ENCODE measurements at places on chromosomes 5 and 9. TPM values are rescaled to one million over a fixed set of nuclear protein-coding genes. Genes with fewer than 3 reads are reported as not detected.

- DNase-seq: peak; percentile 87
- no peaks in the 10 kb centered on the region for H3K36me3 ChIP-seq
- H3K4me1 ChIP-seq: peaks cover 21% of the 10 kb centered on the region
- no peaks in the 10 kb centered on the region for H3K27me3 ChIP-seq
Measured at GRCh38 chr5:164052536-164053093, 547.2 kb downstream of the MAT2B start.

- no peaks in the 10 kb centered on the region for H3K27me3 ChIP-seq
- DNase-seq: no peak
- no peak overlapping the region for H3K27ac ChIP-seq
Measured at GRCh38 chr9:68964102-68964541, 49.8 kb downstream of the PRKACG start.

DNA sequence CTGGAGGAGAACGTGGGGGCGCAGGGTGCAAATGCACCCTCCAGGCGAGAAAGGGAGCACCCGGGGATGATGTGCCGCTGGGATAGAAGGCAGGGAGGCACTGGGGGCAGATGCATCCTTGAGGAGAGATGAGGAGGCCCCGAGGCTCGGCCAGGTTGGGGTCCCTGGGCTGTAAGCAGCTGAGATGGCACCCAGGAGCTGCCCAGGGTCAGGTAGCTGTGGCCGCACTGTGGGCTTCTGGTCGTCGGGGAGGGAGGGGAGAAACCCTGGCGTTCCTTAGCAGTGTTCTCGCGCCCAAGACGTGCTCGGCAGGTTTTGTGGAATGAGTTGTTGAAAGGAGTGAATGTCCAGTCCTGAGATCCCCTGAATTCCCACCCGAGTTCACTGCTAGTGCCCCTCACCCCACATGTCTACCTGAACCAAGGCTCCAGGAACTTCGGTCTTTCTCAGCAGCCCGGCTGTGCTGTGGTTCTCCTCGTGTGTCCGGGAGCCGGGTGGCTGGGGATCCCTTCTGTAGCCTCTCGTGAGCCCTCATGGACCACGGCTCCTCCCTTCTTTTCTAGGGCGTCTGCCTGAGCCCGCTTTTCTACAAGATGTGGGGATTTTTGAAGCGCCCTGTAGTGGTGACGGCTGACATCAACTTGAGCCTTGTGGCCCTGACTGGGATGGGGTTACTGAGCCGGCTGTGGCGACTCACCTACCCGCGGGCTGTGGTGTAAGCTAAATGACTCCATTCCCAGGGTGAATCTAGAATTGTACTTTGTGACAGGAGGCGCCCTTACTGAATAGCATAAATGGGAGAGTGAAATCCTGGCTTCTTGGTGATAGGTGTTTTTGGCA, 1.1 kb downstream of the POMT1 start:
- peak overlapping the region; percentile 65 for H3K4me3 ChIP-seq
- peaks cover 30% of the 10 kb centered on the region for H3K36me3 ChIP-seq
- DNase-seq: no peak
- peaks cover 18% of the 10 kb centered on the region for H3K4me1 ChIP-seq

DNA sequence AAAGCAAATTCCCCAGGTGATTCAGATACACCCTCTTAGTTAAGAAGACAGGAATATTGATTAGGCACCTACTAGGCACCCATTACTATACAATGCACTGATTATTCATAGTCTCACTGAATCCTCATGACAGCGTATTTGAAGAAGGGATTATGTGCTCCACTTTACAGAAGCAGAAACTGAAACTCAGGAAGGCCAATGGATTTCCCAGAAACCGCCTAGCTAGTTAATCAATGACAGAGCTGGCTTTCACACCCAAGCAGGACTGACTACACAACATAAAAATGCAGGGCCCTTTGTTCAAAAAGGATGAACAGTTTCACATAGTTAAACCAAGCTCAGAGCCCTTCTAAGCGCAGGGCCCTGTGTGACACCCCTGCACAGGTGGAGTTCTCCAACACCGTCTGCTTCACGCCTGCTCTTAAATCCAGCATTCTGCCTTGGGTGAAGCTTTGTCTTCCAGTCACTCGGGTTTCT, 117.3 kb downstream of the TTLL11 start:
- no peak overlapping the region for H3K4me3 ChIP-seq
- no peak for DNase-seq
- H3K27ac ChIP-seq: no peak overlapping the region
- H3K36me3 ChIP-seq: no peaks in the 10 kb centered on the region

DNA sequence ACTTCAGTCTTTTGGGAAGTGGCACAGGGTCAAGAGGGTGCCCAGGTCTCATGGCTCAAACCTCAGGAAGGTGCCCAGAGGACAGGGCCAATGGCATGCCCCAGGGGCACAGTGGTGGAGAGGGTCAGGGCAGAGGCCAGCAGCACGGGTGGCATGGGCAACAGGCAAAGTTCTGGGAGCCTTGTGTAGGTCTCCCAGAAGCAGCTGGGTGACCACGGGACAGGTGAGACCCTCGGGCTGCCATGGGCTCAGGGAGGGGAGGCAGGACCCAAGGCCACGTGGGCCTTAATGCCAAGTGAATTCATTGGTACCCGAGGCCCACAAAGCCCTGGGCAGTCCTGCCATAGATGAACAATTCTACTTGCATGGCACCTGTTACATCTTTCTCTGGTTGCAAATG, 72.4 kb upstream of the ADAMTS2 start:
- H3K4me1 ChIP-seq: no peaks in the 10 kb centered on the region
- no peak overlapping the region for H3K4me3 ChIP-seq
- no peak overlapping the region for H3K27ac ChIP-seq
- no peak for DNase-seq

GRCh38 chr9:124495126-124496074, 11.8 kb downstream of the NR5A1 start:
- DNase-seq: no peak
- peaks cover 2% of the 10 kb centered on the region for H3K27me3 ChIP-seq
- no peaks in the 10 kb centered on the region for H3K36me3 ChIP-seq
- H3K27ac ChIP-seq: no peak overlapping the region

GRCh38 chr5:95842854-95843544, 20.5 kb upstream of the GLRX start:
- H3K27me3 ChIP-seq: no peaks in the 10 kb centered on the region
- no peaks in the 10 kb centered on the region for H3K36me3 ChIP-seq
- H3K4me1 ChIP-seq: peaks cover 9% of the 10 kb centered on the region
- peak; percentile 81 for DNase-seq

DNA sequence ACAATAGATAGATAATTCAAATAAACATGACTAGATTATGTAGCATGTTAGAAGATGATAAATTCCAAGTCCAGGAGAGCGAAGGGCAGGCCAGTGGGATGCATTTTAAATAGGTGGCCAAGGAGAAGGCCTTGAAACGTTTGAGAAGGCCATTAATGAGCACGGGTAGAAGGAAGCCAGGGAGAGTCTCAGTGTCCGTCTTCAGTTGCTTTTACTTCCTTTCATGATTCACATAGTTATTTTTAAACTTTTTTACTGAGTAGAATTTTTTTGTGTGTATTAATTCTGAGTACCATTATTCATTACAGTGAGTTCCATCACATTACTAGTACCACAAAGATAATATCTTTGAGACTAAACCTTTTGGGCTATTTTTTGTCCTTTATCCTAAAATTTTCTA, 259.2 kb downstream of the ARRDC3 start:
- H3K36me3 ChIP-seq: no peaks in the 10 kb centered on the region
- DNase-seq: no peak
- H3K27me3 ChIP-seq: no peaks in the 10 kb centered on the region
- H3K4me1 ChIP-seq: peaks cover 28% of the 10 kb centered on the region

DNA sequence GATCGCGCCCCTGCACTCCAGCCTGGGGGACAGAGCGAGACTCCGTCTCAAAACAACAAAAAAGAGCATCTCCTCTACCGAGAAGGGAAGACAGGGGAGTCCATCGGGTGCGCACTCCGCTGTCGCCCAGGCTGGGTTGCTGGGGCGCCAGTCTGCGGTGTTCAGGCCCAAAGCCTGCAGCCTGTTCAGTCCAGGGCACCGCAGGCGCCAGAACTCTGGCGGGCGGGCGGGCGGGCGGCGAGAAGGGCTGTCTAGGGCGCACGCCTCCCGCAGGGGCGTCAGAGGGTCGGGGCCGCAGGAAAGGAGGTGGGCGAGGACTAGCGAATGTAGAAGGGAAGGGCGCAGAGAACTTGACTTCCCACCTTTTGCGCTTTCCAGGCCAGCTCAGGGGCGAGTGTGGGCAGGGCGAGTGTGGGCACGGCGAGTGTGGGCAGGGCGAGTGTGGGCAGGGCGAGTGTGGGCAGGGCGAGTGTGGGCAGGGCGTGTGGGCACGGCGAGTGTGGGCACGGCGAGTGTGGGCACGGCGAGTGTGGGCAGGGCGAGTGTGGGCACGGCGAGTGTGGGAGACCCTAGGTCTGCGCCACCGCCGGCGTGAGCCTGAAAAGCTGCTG, 10.5 kb downstream of the PROP1 start:
- no peak for DNase-seq
- H3K4me1 ChIP-seq: no peaks in the 10 kb centered on the region
- no peak overlapping the region for H3K27ac ChIP-seq
- H3K27me3 ChIP-seq: peaks cover 67% of the 10 kb centered on the region

GRCh38 chr5:145393426-145393825, 441.7 kb downstream of the PRELID2 start:
- H3K4me3 ChIP-seq: no peak overlapping the region
- H3K36me3 ChIP-seq: no peaks in the 10 kb centered on the region
- H3K27me3 ChIP-seq: no peaks in the 10 kb centered on the region

The NME5 gene
- not detected for total RNA-seq

The REEP2 gene
- total RNA-seq: 0.21 TPM

The ABCA1 gene
- 4.7 TPM for total RNA-seq

The FAM151B gene
- 2.1 TPM for total RNA-seq

The STK32A gene
- total RNA-seq: not detected

The MCCC2 gene
- total RNA-seq: 36.0 TPM
